Body of pancreas (tissue), 4 donors: ENCODE measurements at places on chromosomes 2 and 18.

DNA sequence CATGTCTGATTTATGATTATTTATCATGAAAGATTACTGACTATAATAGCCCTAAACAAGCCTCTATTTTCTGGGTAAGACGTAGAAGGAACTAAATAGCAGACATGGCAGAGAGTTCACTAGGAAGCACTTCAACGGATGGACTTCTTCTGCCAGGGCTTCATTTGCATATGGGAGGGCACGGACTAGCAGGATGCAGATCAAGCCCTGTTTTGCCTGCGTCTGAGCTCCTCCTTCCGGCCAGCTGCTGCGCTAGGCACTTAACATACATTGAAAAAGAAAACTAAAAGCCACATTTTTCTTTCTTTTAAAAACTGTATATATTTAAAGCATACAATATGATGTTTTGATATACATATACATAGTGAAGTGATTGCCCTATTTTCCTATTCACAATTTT lies 340.0 kb upstream of the MEX3C start:
- no peaks in the 10 kb centered on the region for H3K4me1 ChIP-seq
- H3K27me3 ChIP-seq = no peaks in the 10 kb centered on the region
- no peak overlapping the region for H3K27ac ChIP-seq
- no peak overlapping the region for H3K4me3 ChIP-seq
- DNase-seq = peak; percentile 79
- no peaks in the 10 kb centered on the region for H3K36me3 ChIP-seq

- no peak overlapping the region for H3K27ac ChIP-seq
- H3K4me3 ChIP-seq = no peak overlapping the region
- H3K4me1 ChIP-seq = no peaks in the 10 kb centered on the region
- H3K27me3 ChIP-seq = no peaks in the 10 kb centered on the region
- H3K36me3 ChIP-seq = peaks cover 1% of the 10 kb centered on the region
These were observed 206.4 kb downstream of the NBAS start for GRCh38 chr2:15354596-15355366.

- no peak overlapping the region for H3K27ac ChIP-seq
- H3K27me3 ChIP-seq = no peaks in the 10 kb centered on the region
- H3K4me1 ChIP-seq = peaks cover 10% of the 10 kb centered on the region
- DNase-seq = peak; percentile 62
These were observed 55.2 kb downstream of the CCDC88A start for GRCh38 chr2:55364189-55365055.

GRCh38 chr2:217513258-217513657 lies 489.5 kb downstream of the TNS1 start:
- H3K4me1 ChIP-seq = peaks cover 8% of the 10 kb centered on the region
- no peak for DNase-seq
- H3K36me3 ChIP-seq = no peaks in the 10 kb centered on the region
- no peak overlapping the region for H3K27ac ChIP-seq
- no peaks in the 10 kb centered on the region for H3K27me3 ChIP-seq

- DNase-seq = no peak
- H3K36me3 ChIP-seq = no peaks in the 10 kb centered on the region
- no peak overlapping the region for H3K27ac ChIP-seq
- no peaks in the 10 kb centered on the region for H3K4me1 ChIP-seq
- no peaks in the 10 kb centered on the region for H3K27me3 ChIP-seq
- no peak overlapping the region for H3K4me3 ChIP-seq
These were observed 203.6 kb upstream of the KYNU start for GRCh38 chr2:142673836-142674235.

- no peaks in the 10 kb centered on the region for H3K36me3 ChIP-seq
- H3K4me1 ChIP-seq = no peaks in the 10 kb centered on the region
- H3K27ac ChIP-seq = no peak overlapping the region
- peak; percentile 29 for DNase-seq
- no peak overlapping the region for H3K4me3 ChIP-seq
- no peaks in the 10 kb centered on the region for H3K27me3 ChIP-seq
These were observed 61.5 kb downstream of the VRK2 start for GRCh38 chr2:58107803-58108710.

- H3K4me3 ChIP-seq = no peak overlapping the region
- H3K27me3 ChIP-seq = no peaks in the 10 kb centered on the region
- no peak overlapping the region for H3K27ac ChIP-seq
- no peaks in the 10 kb centered on the region for H3K36me3 ChIP-seq
These were observed 16.7 kb upstream of the TXNDC2 start for GRCh38 chr18:9868857-9869714.

- no peak overlapping the region for H3K27ac ChIP-seq
- no peaks in the 10 kb centered on the region for H3K4me1 ChIP-seq
- H3K27me3 ChIP-seq = no peaks in the 10 kb centered on the region
- DNase-seq = no peak
These were observed 50.6 kb downstream of the GLI2 start for GRCh38 chr2:120786038-120786960.

DNA sequence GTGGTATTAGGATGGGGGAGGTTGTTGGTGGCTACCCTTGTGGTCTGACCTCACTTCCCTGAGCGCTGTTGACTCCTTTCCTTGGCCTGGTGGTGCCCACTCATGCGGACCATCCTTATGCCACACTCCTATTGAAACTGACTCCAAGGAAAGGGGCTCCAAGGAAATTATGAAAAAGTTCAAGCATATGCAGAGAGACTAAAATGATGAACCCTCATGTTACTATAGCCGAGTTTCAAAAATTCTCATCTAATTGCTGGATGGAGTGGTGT lies 96.2 kb upstream of the STPG4 start:
- no peaks in the 10 kb centered on the region for H3K4me1 ChIP-seq
- no peaks in the 10 kb centered on the region for H3K36me3 ChIP-seq
- no peak for DNase-seq
- no peak overlapping the region for H3K4me3 ChIP-seq
- no peaks in the 10 kb centered on the region for H3K27me3 ChIP-seq

GRCh38 chr2:66334237-66335029 lies 100.5 kb upstream of the MEIS1 start:
- no peak overlapping the region for H3K27ac ChIP-seq
- H3K4me1 ChIP-seq = no peaks in the 10 kb centered on the region
- H3K4me3 ChIP-seq = no peak overlapping the region
- H3K36me3 ChIP-seq = no peaks in the 10 kb centered on the region
- H3K27me3 ChIP-seq = no peaks in the 10 kb centered on the region

- H3K4me1 ChIP-seq = no peaks in the 10 kb centered on the region
- H3K27me3 ChIP-seq = no peaks in the 10 kb centered on the region
- H3K27ac ChIP-seq = no peak overlapping the region
- no peak for DNase-seq
- peaks cover 2% of the 10 kb centered on the region for H3K36me3 ChIP-seq
These were observed 75.8 kb downstream of the LNPK start for GRCh38 chr2:175926272-175926671.

GRCh38 chr2:62539606-62540407 lies 33.8 kb upstream of the TMEM17 start:
- H3K4me3 ChIP-seq = no peak overlapping the region
- H3K27ac ChIP-seq = no peak overlapping the region
- H3K36me3 ChIP-seq = no peaks in the 10 kb centered on the region

DNA sequence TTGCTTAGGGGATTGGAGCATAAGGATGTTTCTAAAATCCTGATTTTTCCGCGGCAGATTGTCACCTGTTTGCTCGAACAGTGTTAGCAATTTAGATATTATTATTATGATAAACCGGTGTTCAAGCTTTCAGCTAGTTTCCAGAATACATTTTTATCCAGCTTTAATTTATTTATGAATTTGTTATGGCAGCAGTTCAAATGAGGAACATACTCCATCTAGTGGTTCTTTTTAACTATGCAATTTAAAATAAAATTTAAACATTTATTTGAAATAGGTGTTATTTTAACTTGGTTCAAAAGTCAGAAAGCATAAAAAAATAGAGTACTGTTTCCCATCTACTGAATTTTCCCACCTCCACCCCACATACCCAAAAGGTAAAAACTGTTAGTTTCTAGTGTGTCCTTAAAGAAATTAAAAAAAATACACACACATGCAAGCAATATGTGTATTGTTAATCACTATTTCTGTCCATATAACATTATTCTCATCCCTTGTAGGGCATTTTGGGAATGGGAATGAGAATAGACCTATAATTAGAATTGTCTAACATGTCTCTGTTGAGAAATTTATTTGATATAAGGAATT lies 23.2 kb downstream of the ACOXL start:
- DNase-seq = no peak
- no peaks in the 10 kb centered on the region for H3K4me1 ChIP-seq
- no peaks in the 10 kb centered on the region for H3K36me3 ChIP-seq
- H3K27ac ChIP-seq = no peak overlapping the region
- no peaks in the 10 kb centered on the region for H3K27me3 ChIP-seq

- H3K27me3 ChIP-seq = no peaks in the 10 kb centered on the region
- H3K4me3 ChIP-seq = no peak overlapping the region
- H3K36me3 ChIP-seq = no peaks in the 10 kb centered on the region
These were observed 53.5 kb downstream of the DGKD start for GRCh38 chr2:233407771-233408181.

GRCh38 chr2:59939236-59939635 lies 614.2 kb downstream of the BCL11A start:
- H3K36me3 ChIP-seq = no peaks in the 10 kb centered on the region
- no peaks in the 10 kb centered on the region for H3K27me3 ChIP-seq
- DNase-seq = no peak
- H3K4me3 ChIP-seq = no peak overlapping the region
- no peak overlapping the region for H3K27ac ChIP-seq

GRCh38 chr2:208300847-208301618 lies 35.0 kb downstream of the PIKFYVE start:
- no peak for DNase-seq
- H3K27me3 ChIP-seq = no peaks in the 10 kb centered on the region
- H3K27ac ChIP-seq = no peak overlapping the region

DNA sequence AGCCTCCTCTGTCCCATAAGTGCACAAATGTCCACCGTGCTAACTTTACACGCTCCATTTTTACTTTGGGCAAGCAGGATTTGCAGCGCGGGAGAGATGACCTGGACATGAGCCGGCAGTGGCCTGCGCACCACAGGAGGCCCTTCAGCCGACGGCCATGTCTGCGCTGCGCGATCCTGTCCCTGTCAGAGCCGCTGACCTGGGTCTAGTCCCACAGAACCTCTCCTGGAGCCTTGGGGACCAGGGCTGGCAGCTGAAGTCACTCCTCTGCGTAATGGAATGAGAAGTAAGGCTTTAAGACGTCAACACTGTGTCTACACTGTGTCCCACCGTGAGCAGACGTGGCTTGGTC lies 29.6 kb downstream of the ADI1 start:
- H3K4me1 ChIP-seq = peaks cover 13% of the 10 kb centered on the region
- H3K27me3 ChIP-seq = no peaks in the 10 kb centered on the region
- no peak for DNase-seq
- H3K36me3 ChIP-seq = no peaks in the 10 kb centered on the region
- no peak overlapping the region for H3K4me3 ChIP-seq
- H3K27ac ChIP-seq = no peak overlapping the region

GRCh38 chr2:226190479-226191252 lies 609.0 kb downstream of the IRS1 start:
- H3K4me1 ChIP-seq = no peaks in the 10 kb centered on the region
- no peak overlapping the region for H3K27ac ChIP-seq
- no peaks in the 10 kb centered on the region for H3K36me3 ChIP-seq
- no peak for DNase-seq
- H3K4me3 ChIP-seq = no peak overlapping the region

- DNase-seq = no peak
- H3K27me3 ChIP-seq = no peaks in the 10 kb centered on the region
- no peak overlapping the region for H3K4me3 ChIP-seq
- no peak overlapping the region for H3K27ac ChIP-seq
These were observed 66.1 kb upstream of the ATP8B1 start for GRCh38 chr18:57869221-57869620.

DNA sequence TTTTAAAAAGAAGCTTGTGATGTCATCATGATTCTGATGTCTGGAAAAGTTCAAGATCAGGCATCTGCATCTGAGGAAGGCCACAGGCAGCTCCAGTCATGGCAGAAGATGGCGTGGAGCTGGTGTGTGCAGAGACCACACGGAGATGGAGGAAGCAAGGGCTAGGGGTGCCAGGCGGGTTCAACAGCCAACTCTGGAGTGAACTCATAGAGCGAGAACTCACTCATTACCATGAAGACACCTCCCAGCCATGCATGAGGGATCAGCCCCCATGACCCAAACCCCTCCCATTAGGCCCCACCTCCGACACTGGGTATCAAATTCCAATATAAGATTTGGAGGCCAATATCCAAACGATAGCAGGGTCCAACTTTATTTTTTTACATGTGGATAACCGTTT lies 61.6 kb downstream of the KCNG2 start:
- no peak overlapping the region for H3K4me3 ChIP-seq
- no peaks in the 10 kb centered on the region for H3K27me3 ChIP-seq
- no peak for DNase-seq

GRCh38 chr2:114274957-114275356 lies 167.5 kb upstream of the DPP10 start:
- no peaks in the 10 kb centered on the region for H3K27me3 ChIP-seq
- H3K4me1 ChIP-seq = no peaks in the 10 kb centered on the region
- H3K27ac ChIP-seq = no peak overlapping the region
- DNase-seq = no peak
- no peak overlapping the region for H3K4me3 ChIP-seq
- H3K36me3 ChIP-seq = no peaks in the 10 kb centered on the region

DNA sequence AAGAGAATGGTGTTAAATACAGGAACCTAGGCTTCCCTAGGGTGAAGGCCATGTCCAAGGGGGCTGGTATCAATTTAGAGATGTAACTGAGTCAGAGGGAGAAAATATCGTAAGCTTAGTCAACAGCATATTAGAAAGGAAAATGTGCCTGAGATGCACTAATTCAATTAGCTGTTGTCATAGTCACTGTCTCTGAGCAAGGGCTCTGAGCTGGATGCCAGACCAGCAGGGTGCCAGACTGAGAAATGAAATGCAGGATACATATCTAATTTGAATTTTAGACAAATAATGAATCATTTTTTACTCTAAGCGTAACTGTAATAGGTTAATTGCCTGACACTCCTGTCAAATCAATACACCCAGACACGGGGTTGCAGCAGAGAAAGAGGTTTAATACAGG lies 11.4 kb upstream of the SLC35F6 start:
- H3K27ac ChIP-seq = no peak overlapping the region
- no peaks in the 10 kb centered on the region for H3K4me1 ChIP-seq
- no peak for DNase-seq
- no peaks in the 10 kb centered on the region for H3K36me3 ChIP-seq
- H3K27me3 ChIP-seq = no peaks in the 10 kb centered on the region

- H3K27me3 ChIP-seq = no peaks in the 10 kb centered on the region
- DNase-seq = peak; percentile 14
- H3K4me3 ChIP-seq = no peak overlapping the region
- no peak overlapping the region for H3K27ac ChIP-seq
- peaks cover 36% of the 10 kb centered on the region for H3K4me1 ChIP-seq
- no peaks in the 10 kb centered on the region for H3K36me3 ChIP-seq
These were observed 3.3 kb downstream of the MYCN start for GRCh38 chr2:15943378-15944280.

DNA sequence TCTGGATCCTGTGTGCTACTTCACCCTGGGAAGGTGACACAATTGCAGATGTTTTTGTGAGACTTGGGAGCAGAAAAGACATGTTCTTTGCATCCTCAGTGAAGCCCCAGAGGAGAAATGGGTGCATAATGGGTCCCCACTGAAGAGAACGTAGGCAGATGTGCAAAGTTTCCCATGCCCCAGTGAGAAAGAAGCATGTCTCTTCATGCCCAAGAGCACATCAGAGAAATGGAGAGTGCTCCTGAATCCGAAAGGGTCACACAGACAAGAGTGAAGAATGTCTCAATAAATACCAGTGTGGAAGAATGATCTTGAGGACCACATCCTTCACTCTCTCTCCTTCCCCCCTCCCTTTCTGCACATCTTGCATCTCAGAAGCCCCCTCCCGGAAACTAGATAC lies 167.7 kb downstream of the TMEM247 start:
- no peak overlapping the region for H3K27ac ChIP-seq
- H3K27me3 ChIP-seq = no peaks in the 10 kb centered on the region
- no peaks in the 10 kb centered on the region for H3K36me3 ChIP-seq
- no peak overlapping the region for H3K4me3 ChIP-seq
- no peaks in the 10 kb centered on the region for H3K4me1 ChIP-seq
- no peak for DNase-seq

GRCh38 chr18:8910186-8910822 lies 192.2 kb upstream of the NDUFV2 start:
- H3K4me1 ChIP-seq = peaks cover 5% of the 10 kb centered on the region
- H3K27me3 ChIP-seq = no peaks in the 10 kb centered on the region
- no peak overlapping the region for H3K4me3 ChIP-seq
- no peak overlapping the region for H3K27ac ChIP-seq
